ENCODE measurements at places on chromosomes 12 and 14.

DNA sequence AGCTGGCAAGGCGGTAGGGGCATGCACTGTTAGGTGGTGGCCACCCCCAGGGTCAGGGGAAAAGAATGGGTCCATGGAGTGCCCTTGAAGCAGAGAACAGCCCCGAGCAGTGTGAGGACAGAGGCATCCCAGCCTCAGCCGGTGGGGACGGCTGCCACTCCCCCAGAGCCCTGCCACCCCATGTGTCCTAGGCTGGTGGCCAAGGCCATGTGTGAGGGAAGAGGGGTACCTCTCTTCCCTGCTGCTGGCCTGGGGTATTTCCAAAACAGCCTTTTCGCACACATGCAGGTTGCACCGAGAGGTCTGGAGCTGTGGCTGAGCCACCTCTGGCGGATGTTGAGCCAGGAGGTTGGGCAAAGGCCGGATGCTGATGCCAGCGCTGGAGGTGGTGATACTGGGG is 19.9 kb downstream of the RFLNA start:
- no peak for DNase-seq

- DNase-seq = no peak
Observed at GRCh38 chr14:83255015-83255726, 1721.5 kb upstream of the SEL1L start.

- no peak for DNase-seq
Observed at GRCh38 chr12:51798501-51798900, 50.0 kb downstream of the FIGNL2 start.

DNA sequence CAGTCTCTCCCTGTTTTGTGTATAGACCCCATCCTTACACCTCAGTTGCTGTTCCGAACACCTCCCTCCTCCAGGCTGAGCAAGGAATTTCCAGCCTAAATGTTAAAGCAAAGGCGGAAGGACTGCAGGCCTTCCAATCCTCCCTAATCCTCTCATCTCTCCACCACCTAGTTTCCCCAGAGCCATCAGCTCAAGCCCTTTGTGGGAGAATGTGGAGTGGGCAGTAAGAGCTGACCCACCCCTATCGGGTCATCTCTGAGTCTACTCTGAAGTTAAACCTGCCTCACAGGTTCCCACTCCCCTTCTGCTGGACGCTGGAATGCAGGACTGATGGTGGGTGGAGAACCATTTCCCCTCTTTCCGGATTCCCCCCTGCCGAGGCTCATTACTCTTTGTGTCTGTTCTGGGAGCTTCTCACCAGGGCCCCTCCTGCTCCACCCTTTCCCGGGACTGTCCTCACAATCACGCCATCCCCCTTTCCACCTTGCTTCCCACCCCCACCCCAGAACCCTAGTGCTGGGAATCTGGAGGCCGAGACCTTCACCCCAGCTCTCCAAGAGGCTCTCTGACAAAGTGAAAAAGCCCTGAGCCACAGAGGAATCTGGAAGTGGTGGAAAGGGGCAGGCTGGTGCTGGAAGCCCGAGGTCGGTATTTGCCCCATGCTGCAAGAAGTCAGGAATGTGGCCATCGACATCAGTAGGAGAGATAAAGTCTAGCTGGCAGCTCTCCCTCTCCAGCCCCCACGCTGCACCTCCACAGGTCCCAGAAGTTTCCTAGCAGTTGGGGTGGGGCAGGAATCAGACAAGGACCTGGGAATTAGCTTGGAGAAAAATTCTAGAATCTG is 3.3 kb upstream of the KRT18 start:
- DNase-seq = no peak

- no peak for DNase-seq
Observed at GRCh38 chr14:90940318-90940962, 120.0 kb downstream of the RPS6KA5 start.

DNA sequence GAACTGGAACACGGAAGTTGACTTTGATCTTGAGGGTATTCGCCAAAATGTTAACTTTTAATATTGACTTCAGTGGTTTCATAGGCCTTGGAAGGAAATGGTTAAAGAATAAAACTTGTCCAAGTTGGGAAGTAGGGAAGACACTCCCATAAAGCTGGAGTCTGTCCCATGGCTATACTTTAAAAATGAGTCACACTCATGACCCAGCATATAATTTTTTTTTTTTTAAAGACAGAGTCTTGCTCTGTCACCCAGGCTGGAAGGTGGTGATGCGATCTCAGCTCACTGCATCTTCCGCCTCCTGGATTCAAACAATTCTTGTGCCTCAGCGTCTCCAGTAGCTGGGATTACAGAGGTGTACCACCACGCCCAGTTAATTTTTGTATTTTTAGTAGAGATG is 19.6 kb downstream of the TMPRSS12 start:
- DNase-seq = no peak

DNA sequence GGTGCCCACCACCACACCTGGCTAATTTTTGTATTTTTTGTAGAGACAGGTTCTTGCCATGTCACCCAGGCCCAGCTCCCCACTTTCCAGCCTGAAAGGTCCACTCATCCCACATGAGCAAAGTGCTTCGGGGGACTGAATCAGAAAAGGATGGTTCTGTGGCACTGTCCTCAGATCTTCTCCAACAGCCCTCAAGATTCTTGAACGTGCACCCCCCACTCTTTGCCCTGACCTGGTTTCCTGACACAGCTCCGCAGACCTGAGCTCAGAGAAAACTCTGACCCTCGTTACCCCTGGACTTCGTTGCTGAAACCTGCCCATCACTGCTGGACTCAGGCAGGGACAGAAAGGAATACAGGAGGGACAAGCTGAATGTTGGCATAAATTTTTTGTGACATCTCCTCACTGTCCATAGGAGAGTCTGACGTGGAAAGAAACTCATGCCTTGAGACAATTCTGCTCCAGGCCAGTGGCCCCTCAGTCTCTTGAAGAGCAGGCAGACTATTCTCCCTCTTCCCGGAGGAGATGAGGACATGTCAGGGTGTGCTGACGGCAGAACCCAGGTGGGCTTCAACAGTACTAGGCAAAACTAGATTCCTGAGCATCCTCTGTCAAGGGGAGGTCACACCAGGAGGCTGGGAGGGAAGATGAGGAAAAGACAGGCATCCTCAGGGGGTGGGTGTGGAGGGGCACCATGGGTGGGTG is 149.3 kb downstream of the DPF3 start:
- no peak for DNase-seq

- DNase-seq = no peak
Observed at GRCh38 chr12:15522574-15523187, 200.4 kb downstream of the PTPRO start.

DNA sequence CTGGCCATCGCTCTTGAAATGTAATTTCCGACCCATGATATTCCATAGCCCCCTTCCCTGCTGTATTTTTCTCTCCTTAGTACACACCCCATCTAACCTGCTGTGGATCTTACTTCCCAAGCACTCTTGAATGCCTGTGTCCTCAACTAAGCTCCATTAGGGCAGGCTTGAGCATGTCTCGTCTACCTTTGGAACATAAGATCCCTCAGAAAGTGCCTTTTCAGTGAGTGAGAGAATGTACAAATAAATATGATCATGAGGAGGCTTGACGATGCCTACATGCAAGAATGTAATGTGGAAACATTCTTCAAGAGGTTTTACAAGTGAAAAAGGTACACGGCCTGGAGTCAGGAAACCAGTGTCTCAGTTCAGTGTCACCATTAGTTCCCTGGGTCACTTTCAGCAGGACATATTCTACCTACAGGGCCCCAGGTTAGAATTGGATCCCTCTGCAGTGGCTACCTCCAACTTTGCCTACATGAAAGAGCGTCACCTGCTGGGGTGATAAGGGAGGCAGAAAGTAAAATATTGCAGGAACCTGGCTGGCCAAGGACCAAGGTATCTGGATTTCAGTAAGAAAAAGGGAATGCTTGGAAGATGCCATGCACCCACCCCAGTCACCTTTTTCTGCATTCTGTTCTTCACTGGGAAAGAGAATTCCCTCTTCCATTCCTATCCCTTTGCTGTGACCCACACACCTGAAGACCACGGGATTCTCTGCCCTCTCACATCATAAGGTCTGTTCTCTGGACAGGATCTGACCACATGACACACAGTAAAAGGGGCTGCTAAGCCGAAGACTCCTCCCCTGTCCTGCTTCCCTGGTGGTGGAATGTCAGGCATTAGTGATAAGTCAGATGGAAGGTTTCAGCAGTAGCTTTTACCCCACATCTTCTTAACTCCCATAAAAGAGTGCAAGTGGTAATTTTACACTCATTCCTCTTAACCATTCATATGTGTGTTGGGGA is 24.6 kb upstream of the SERPINA1 start:
- DNase-seq = no peak

DNA sequence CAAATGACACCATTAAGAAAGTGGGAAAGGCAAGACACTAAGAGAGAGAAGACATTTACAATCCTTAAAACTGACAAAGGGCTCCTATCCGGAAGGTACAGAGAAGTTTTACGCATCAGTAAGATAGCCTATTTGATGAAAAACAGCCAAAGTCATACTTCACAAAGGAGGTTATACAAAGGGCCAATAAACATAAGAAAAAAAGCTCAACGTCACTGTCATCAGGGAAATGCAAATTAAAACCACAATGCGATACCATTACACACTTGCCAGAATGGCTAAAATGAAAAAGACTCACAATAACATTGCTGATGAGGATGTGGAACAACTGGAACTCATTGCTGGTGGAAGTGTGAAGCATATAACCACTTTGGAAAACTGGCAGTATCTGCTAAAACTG is 168.6 kb upstream of the FAR2 start:
- no peak for DNase-seq

DNA sequence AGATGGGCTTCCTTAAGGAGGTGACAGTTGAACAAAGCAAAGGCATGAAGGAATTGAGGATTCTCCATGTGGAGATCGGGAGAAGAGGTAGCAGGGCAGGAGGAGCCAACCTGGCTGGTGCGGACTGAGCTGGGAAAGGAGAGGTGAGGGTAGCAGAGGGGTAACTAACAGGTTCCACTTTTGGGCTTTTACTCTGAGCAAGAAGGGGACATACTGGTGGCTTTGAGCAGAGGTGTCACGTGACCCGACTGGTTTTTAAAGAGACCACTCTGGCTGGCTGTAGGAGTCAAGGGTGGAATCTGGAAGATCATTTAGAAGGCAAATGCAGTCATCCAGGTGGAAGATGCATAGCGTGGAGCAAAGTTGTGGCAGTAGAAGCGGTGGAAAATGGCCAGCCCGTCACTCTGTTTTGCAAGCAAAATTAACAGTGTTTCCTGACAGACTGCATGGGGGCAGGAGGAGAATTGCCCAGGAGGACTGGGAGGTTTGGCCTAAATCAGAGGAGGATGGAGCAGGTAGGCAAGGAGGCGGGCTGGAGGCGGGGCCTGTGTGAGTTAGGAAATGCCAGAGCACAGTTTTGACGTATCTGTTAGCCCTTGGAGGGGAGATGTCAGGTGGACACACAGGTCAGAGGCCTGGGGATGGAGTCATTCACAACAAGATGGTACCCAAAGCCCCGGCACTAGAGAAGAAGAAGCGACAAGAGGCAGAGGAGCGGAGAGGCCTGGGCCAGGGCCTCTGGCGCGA is 156.3 kb upstream of the FKBP4 start:
- no peak for DNase-seq

- no peak for DNase-seq
Observed at GRCh38 chr12:40647651-40648050, 44.6 kb upstream of the CNTN1 start.

- DNase-seq = no peak
Observed at GRCh38 chr14:34262127-34262910, 199.7 kb downstream of the SPTSSA start.

GRCh38 chr14:69050240-69051184 is 71.4 kb upstream of the ACTN1 start:
- DNase-seq = no peak

GRCh38 chr12:66612090-66612775 is 66.6 kb downstream of the GRIP1 start:
- DNase-seq = no peak

DNA sequence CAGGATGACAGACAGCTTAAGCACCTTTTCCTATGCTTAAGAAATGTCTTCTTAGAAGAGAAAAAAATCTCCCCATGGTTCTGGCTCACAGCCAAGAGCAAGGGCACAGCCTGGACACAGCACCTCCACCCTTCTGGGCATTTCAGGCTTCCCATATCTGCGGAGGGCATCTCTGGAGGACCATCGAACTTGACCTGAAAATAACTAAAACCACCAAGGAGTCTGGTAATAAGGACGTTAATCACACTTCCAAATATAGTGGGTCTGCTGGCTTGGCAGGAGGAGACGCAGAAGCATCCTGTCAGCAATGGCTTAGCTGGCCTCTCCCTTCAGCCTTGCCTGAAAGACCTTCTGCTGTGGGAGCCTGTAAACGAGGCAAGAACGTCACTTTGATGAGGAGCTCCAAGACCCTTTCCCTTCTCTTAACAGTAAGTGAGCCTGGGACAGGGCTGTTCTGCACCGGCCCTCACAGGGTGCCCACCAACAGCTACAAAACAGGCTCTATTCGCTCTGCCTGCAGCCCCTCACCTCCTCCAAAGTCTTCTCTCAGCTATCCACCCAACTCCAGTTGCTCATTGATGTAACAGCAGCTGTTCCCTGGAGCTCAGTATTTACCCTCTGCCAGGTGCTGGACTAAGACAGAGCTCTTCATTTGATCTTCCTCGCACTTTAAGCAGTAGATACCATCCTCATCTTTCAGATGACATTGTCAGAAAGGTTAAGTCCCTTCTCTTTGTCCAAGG is 13.2 kb downstream of the SETD3 start:
- no peak for DNase-seq

- DNase-seq = no peak
Observed at GRCh38 chr14:26820138-26820537, 222.3 kb upstream of the NOVA1 start.

- DNase-seq = no peak
Observed at GRCh38 chr12:114799574-114800487, 115.9 kb upstream of the TBX3 start.

GRCh38 chr12:7439579-7440505 is 4.1 kb downstream of the CD163L1 start:
- no peak for DNase-seq

DNA sequence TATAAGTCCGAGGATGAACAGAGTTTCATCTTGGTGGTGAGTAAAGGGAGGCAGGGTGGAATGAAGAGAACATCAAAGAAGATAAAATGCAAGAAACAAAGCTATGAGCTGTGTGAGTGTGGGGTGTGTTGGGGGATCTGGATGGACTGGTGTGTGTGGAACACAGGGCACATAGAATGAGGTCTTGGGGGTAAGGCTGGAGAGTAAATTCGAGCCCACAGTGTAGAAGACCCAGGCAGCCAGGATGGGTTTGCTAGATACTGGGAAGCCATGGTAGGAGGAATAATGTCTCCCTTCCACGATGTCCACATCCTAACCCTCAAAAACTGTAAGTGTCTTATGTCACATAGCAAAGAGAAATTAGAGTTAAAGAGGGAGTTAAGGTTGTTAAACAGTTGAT is 6.8 kb downstream of the KCNMB4 start:
- DNase-seq = no peak

GRCh38 chr12:91100906-91101305 is 10.4 kb downstream of the LUM start:
- DNase-seq = no peak

Data from activated CD8-positive, alpha-beta memory T cell treated with anti-CD3 and anti-CD28 coated beads for 1 hour (primary cell).